Bone marrow (tissue), 2 donors: ENCODE measurements at places on chromosomes 2 and 18.
A peak's percentile ranks its signal among the peaks of the same experiment; 100 is the strongest.

DNA sequence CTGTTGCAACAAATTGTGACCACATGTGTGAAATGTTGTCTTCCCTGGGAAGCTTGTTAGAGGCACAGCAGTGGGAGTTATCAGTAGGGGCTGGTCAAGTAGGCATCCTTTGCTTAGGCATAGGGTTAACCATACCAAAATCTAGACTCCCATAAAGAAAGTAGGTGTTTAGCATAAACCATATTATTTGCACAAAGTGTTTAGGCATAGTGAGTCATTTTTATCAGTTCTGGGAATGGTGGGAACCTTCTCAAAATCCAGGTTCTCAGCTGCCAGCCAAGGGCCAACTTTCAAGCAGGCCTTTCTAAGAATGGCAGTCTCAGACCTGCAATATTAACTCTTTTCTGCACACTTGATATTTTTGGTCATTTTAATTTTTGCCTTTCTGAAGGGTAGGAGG, 88.5 kb downstream of the RAB3GAP1 start:
- DNase-seq = no peak

DNA sequence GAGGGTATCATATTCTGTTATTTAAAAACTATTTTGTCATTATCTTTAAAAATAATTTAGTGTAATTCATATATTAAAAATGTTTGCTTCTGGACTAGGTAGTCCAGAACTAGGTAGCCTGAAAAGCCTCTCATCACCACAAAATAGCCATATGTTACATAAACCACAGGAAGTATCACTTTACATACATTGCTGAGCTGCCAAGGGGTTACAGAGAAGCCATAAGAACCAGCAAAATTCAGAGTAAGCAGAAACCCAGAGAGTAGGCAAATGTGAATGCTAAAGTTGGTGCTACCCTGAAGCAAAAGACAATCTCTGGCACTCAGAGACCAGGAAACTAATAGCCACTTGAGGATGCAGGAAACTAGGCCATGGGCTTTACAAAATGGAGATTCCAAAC, 60.9 kb downstream of the LOXHD1 start:
- DNase-seq = no peak

DNA sequence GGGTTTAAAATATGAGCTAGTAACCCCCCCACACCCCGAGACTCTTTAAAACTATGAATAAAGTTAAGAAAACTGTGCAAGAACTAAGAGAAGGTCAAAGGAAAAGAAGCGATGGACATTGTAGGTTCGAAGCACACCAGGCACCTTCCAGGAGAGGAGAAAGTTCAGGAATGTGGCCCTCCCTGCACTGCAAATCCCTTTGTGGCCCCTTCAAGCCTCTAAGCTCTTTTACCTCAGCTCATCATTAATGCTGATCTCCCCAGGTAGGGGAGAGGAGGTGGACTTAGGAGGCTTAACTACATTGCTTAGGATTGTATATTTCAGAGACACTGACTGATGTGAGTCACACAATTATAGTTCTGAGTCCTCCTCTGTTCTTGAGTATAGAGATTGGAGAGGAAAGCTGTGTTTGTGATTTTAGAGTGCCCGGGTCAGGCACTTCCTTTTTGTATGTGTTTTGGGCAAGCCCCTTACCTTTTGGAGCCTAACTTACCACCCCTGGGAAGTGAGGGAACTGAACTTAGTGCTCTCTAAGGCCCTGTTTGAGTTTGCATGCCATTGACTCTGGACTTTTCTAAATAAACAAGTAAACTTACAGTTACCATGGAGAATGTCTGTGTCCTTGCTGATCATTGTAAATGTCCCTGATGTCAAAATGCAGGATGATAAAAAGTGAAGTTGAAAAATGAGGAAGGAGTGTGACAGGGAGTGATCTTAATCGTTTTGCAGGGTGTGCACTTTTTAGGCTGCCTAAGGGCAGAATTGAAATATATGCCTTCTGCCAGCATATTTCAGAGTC, 140.8 kb upstream of the ZEB2 start:
- DNase-seq = peak; percentile 87

- DNase-seq = no peak
Observed at GRCh38 chr2:64937687-64938491, 51.3 kb upstream of the SLC1A4 start.

GRCh38 chr18:33440060-33441043, at the start of gene CCDC178:
Gene CCDC178 (minus strand): TSS chr18:33440721. CDS start chr18:33412088, 28,633 bp downstream.
- no peak for DNase-seq

GRCh38 chr2:186544255-186544675, 45.6 kb upstream of the ITGAV start:
- no peak for DNase-seq
